ENCODE measurements at places on chromosomes 3 and 15. TPM values are rescaled to one million over a fixed set of nuclear protein-coding genes. Genes with fewer than 3 reads are reported as not detected.

Gene OCA2
- total RNA-seq = not detected

GRCh38 chr3:177781686-177782161, 584.4 kb upstream of the TBL1XR1 start:
- peak overlapping the region; percentile 22 for H3K27ac ChIP-seq
- no peaks in the 10 kb centered on the region for H3K27me3 ChIP-seq
- peaks cover 27% of the 10 kb centered on the region for H3K4me1 ChIP-seq
- no peaks in the 10 kb centered on the region for H3K36me3 ChIP-seq
- no peak overlapping the region for H3K4me3 ChIP-seq

Gene TNNC1
- not detected for total RNA-seq

DNA sequence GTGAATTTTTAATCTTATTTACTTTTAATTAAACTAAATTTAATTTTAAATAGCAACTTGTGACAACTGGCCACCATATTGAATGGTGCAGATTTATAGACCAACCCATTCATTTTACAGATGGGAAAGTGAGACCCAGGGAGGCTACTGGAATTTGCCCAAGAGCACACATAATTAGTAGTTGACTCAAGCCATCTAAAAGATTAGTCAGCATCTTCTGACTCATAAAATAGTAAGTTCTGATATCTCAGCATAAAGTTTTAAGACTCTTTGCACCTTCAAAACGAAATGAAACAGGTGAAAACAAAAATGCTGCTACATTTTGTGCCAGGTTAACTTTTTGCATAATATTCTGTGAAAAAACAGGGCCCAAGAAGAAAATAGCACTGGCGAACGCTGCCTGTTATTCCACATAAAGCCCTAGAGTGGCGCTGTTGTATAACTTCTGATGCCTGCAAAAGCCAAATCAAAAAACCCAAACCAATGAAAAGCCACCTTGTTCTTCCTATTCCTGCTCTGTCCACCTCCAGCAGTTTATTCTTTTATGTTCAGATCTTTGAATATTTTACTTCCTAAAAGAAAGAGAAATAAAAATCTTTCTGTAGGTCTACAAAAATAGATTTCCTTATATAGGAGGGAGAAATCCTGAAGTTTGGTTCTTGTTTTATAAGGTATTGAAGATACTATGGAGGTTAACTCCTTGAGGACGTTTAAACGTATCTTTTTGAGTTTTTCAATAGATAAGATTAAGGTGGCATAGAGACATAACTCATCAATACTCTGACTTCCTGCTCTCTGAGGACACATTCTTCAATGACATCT, 62.8 kb downstream of the OTOL1 start:
- H3K27ac ChIP-seq = no peak overlapping the region
- no peaks in the 10 kb centered on the region for H3K27me3 ChIP-seq
- peaks cover 17% of the 10 kb centered on the region for H3K4me1 ChIP-seq

DNA sequence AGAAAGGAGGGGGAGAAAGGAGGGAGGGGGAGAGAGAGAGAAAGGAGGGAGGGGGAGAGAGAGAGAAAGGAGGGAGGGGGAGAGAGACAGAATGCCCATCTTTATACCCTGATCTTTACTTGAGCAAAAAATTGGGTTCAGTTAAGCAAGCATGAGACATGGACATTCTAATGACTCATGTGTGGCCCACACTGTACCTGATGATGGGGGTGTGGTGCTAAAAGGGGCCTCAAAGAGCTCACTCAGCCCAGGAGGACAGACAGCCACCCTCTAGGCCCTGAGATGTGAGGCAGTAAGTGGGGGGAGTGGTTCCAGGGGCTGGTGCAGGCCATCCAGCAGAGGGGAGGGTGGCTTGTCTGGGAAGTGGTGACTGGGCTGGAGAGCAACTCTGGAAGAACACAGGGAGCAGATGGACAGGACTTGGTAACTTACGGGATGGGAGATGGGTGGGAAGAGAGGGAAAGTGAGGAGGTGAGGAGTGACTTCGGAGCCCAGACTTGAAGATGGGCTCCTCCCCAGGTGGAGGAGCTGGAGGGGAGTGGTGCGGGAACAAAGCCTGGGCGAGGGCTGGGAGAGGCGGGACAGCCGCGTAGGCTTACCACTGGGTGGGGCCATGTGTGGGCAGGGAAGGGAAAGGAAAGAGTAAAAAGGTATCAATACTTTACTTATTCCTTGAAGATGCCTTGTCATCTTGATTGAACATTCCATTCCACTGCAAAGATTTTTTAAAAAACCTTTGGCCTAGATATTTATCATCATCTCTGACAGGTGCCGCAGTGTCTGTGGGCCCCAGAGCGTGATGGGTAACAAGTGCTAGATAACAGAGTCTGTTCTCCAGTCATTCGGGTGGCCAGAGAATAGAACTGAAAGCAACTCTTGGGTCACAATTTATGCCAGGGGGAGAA, 32.3 kb downstream of the TSPAN3 start:
- DNase-seq = no peak
- H3K27ac ChIP-seq = no peak overlapping the region
- no peaks in the 10 kb centered on the region for H3K27me3 ChIP-seq
- no peak overlapping the region for H3K4me3 ChIP-seq
- peaks cover 13% of the 10 kb centered on the region for H3K36me3 ChIP-seq

GRCh38 chr15:89499156-89499555, 2.8 kb upstream of the RHCG start:
- DNase-seq = no peak
- no peaks in the 10 kb centered on the region for H3K4me1 ChIP-seq
- peaks cover 9% of the 10 kb centered on the region for H3K27me3 ChIP-seq
- no peaks in the 10 kb centered on the region for H3K36me3 ChIP-seq
- H3K27ac ChIP-seq = no peak overlapping the region
- H3K4me3 ChIP-seq = no peak overlapping the region

DNA sequence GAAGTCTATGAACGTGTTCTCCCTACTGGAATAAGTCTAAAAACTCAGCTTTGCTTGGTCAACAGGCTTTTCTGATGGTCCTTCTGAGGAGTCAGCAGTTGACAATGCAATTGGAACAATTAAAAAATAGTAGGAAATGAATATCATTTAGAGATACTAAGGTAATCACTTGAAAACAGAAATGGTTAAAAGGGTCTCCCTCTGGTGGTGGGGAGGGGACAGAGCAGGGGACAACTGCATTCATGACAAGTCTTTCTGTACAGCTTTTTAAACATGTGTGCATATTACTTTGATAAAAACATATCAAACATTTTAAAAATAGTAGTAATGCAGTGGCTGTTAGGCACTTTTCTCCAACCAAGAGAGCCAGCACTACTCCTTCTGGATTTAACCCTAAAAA, 119.9 kb upstream of the FHIT start:
- DNase-seq = peak; percentile 9
- H3K36me3 ChIP-seq = no peaks in the 10 kb centered on the region
- H3K4me1 ChIP-seq = no peaks in the 10 kb centered on the region
- no peaks in the 10 kb centered on the region for H3K27me3 ChIP-seq
- H3K4me3 ChIP-seq = no peak overlapping the region
- H3K27ac ChIP-seq = no peak overlapping the region

GRCh38 chr3:176964661-176965060, 232.6 kb downstream of the TBL1XR1 start:
- no peak overlapping the region for H3K27ac ChIP-seq
- H3K4me3 ChIP-seq = peak overlapping the region; percentile 20
- DNase-seq = peak; percentile 89
- peaks cover 53% of the 10 kb centered on the region for H3K4me1 ChIP-seq
- H3K27me3 ChIP-seq = no peaks in the 10 kb centered on the region
- H3K36me3 ChIP-seq = no peaks in the 10 kb centered on the region

GRCh38 chr3:18382760-18383369, 42.3 kb downstream of the SATB1 start:
- no peaks in the 10 kb centered on the region for H3K27me3 ChIP-seq
- no peak overlapping the region for H3K4me3 ChIP-seq
- no peak overlapping the region for H3K27ac ChIP-seq
- H3K36me3 ChIP-seq = no peaks in the 10 kb centered on the region
- DNase-seq = no peak

Data from A673 (cell line).